Skin of body (tissue), 3 donors: ENCODE measurements at places on chromosomes 3 and 15. TPM values are rescaled to one million over a fixed set of nuclear protein-coding genes. Genes with fewer than 3 reads are reported as not detected.
A peak's percentile ranks its signal among the peaks of the same experiment; 100 is the strongest.

- no peak for DNase-seq
Observed at GRCh38 chr15:43184407-43185124, 637 bp upstream of the CCNDBP1 start.

DNA sequence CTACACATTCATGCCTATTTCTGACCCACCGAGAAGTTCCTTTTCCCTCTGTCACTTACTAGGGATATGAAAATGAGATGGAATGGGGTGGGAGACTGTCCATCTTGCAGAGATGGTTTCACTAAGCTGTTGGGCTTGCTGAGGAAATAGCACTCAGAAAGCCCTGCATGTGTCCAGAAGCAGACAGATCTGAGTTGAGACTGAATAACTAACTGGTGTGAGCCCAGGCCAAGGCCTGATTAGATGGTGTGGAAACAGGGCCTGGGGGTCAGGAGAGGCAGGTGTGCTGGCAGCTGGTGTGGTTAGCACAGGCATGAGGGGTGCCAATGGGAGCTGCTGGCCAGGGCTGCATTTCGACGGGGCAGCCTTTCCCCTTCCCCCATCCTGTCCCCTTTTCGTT lies 72.1 kb downstream of the CLSTN2 start:
- no peak for DNase-seq

DNA sequence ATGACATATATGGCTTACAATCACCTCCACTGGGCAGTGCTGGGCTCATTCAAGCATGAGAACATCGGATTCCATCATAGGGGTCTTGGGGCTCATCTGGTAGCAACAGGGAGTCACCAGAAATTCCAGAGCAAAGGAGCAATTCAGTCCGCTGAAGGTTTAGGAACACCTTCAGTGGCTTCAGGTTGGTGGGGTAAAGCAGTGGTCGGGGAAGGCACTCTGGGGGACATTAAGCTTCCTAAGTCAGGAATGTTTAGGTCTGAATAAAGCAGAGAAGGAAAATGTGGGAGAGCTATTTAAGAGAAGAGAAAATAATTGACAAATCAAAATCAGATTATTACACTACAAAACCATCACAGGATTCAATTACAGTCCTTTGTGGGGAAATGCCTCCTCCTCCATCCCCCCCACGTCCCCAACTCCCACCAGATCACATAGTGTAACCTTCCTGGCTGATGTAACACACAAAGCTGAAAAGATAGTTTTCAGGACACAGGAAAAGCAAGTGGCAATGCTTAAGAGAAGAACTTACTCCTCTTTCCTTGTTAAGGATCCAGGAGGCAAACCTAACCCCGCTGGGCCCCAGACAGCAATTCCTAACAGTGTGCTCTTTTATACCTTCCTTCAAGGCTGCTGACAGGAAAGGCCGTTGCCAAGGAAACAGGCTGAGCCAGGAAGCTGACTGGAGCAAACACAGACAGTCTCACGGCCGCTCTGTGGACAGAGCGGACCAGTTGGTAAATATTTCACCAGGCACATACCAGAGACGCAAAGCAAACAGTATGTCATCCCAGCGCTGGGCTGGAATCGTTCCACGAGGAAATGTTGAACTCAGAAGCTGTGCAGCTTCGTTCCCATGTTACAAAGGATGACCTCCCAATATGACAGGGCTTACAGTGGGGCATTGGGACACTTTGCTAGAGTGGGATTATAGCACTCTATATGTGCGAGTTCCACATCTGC lies 57.5 kb upstream of the LMCD1 start:
- peak; percentile 74 for DNase-seq

- peak; percentile 23 for DNase-seq
Observed at GRCh38 chr3:183825456-183826161, at the start of gene MAP6D1. Gene MAP6D1, minus strand, starts transcription at chr3:183825577. Its CDS starts 30 bp downstream, at chr3:183825547.

DNA sequence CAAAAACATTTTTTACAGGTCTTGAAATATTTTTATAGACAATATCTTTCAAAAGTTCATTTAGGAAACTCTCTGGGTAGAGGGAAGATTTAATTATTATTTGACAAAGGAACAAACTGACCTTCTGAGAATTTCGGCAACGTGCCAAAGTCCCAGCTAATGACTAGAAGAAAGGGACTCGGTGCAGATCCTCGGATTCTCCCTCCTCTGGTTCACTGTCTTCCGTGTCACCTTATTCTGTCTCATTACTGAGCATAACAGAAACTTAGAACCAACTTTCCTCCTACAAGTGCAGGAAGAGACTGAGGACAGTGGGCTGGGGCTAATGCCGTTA lies 339.1 kb downstream of the MECOM start:
- no peak for DNase-seq

DCBLD2 gene
- 29.6 TPM for total RNA-seq

- DNase-seq: no peak
Observed at GRCh38 chr3:11522953-11523571, 120.7 kb downstream of the VGLL4 start.

- peak; percentile 74 for DNase-seq
Observed at GRCh38 chr3:49171119-49171774, at the start of gene KLHDC8B. Gene KLHDC8B, plus strand, starts transcription at chr3:49171598. Its CDS starts 1,172 bp downstream, at chr3:49172770.

GATA2 gene
- total RNA-seq: 3.3 TPM

DNA sequence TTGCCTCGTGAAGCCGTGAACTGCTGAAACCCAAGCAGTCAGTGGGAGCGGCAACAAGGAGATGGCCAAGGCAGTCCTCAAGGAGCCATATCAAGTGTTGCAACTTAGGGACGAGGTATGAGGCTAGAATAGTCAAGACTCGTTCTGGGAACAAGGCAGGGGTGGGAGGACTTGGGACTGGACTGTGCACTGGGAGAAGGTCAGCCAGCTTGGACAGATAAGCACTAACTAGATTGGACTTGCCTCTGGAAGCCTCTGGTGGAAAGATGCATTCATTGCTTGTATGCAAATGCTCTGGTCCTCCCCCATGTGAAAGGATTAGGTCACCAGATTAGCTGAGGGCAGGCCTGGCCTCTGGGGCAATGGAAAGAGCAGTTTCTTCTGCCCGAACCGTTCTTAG lies 123.3 kb upstream of the CTNNB1 start:
- DNase-seq: no peak

DNA sequence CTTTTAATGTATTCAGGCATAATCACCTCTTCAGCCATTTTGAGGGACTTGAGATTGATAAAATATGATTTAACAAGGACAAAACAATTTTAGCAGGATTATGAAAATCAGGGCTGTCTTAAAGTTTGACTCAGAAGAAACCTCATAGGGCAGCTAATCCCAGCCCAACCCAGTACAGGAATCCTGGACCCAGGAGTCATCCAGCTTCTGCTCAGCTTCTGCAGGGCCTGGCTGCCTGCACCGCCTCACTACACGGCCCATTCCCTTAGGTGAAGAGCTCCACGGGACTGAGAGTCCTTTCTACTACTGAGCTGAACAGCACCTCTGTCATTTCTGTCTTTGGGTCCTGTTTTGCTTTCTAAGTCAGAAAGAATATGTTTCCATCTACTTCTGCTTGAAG lies 37.5 kb downstream of the ARHGAP31 start:
- no peak for DNase-seq

DNA sequence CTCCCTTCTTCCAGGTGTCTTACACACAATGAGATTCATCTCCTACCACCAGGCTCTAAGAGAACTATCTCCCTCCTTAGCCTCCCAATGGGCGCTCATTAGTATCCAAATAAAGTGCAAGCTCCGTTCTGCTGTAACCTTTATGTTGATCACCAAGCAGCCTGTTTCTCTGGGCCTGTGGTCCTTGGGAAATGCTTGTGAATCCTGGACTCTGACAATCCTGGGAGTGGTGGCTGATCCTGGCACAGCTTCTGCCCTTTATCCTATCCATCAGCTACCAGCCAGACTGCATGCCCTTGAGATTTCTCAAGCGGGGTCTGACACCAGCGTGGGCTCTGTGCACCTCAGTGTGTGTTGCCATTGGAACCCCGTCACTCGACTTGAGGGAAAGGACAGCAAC lies 26.1 kb upstream of the USP3 start:
- DNase-seq: no peak

ALG1L2 gene
- not detected for total RNA-seq

DNA sequence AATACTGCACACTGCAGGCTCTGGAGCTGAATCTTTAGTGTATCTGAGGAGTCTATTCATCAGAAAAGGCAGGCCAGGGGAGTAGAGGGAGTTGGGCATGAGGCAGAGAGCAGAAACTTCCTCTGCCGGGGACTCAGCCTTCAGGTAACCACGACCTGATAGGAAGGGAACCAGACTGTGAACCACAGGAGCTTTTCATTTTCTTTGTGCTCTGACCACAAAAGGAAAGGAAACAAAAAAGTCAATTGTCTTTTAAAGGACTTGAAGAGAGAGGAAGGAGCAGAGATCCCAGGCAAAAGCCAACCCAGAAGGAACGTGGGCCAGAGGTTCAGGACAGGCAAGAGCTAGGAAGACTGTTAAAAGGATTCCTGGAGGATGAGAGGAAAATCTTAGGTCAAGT lies 573.3 kb downstream of the EPHB1 start:
- DNase-seq: no peak

GDPGP1 gene
- total RNA-seq: 2.6 TPM

GRCh38 chr3:44996556-44996969 lies 20.5 kb downstream of the EXOSC7 start:
- DNase-seq: no peak

DNA sequence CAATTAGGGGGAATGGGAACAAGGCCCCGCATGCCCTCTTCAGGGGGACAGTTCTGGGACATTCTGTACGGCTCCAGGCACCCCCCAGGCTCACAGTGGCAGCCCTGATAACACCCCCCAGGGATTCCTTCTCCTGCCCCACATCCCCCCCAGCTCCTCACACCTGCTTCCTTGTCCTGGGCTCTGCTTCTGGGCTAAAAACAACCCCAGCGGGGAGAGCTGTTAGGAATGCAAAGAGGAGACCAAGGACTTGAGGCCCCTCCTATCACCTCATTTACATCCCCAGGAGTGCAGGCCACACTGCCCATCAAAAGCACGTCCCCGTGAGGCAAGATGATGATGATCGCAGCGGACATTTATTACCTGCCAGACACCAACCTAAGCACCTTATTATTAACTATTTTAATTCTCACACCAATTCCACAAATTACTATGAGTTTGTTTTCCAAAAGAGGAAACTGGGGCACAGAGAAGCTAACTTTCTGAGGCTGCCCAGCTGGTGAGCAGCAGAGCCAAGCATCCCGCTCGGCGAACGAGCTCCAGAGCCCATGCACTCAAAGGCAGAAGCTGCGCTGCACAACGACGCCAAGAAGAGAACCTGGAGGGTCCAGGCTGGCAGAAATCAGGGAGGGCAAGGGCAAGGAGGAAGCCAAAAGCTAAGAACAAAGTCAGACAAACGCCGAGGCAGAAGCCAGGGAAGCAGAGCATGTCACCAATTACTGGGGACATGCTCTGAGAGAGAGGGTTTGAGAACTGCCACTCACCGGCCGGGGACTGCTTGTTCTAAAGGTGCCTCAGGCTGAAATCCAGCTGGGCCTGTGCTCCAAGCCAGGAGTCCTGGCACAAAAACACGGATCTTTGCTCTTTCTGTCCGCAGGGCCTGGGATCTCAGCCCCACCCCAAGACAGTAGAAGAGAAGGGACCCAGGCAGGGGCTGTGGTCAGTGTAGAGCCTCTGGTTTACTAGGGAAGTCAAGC lies 76.2 kb upstream of the NSMCE3 start:
- no peak for DNase-seq

- peak; percentile 11 for DNase-seq
Observed at GRCh38 chr3:193757457-193757856, 164.4 kb downstream of the OPA1 start.

GRCh38 chr3:157999246-157999645 lies 107.0 kb downstream of the SHOX2 start:
- no peak for DNase-seq

DNA sequence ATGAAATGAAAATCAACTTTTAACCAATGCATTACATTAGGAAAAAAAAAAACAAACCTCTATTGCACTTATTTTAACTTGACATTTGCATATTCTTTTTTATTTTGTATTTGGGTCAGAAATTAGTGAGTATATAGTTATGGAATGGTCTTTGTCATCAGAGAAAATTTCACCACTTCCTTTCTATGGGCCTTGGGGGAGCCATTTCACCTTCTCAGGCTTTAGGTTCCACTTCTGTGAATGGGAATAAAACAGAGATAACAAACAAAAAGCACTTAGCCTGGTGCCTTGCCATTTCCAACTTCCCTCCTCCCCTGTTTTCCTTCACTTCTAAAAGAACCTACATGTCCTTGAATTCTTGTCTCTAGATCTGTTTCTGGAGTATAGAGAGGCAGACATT lies 168.0 kb upstream of the STT3B start:
- no peak for DNase-seq

GRCh38 chr3:29494305-29495036 lies 213.6 kb downstream of the RBMS3 start:
- peak; percentile 99 for DNase-seq

GRCh38 chr3:52528586-52529375 lies 4.9 kb downstream of the NT5DC2 start:
- DNase-seq: no peak

CDCP1 gene
- total RNA-seq: 8.5 TPM
